WTC11 (cell line): ENCODE measurements at places on chromosomes 5 and 9.

- DNase-seq, result no peak
Measured at GRCh38 chr9:95721061-95721531, 154.4 kb upstream of the ERCC6L2 start.

DNA sequence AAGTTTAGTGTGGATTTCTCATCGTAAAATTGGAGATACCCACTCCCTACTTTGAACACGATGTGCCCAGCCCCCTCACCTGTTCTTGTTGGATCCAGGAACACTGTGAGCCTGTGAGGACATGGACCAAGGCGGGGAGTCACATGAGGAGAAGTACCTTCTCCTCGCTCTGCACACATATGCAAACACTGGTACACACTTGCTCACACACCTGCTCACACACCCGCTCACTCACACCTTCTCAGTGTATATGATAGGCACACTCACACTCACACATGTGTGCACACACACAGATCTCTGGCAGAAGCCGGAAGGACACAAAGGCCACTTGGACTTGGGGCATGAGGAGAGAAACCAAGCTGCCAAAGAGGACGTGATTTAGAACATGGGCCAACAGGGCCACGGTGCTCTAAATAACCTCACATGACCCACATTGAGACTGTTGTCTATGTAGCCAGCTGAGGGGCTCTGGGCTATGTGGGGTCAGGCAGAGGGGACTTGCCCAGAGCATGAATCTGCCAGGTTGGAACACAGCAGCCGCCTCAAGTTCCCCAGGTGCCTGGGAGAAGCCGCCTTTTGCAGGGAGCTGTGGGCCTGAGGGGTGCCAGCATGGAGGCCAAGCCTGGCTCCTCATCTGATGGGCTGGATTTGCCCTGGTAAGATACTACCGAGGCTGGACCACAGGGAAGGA is 283.0 kb upstream of the IRX4 start:
- DNase-seq, result no peak

- no peak for DNase-seq
Measured at GRCh38 chr9:107274096-107274495, 9.0 kb upstream of the RAD23B start.

GRCh38 chr5:176747670-176748072 is 62.7 kb upstream of the UNC5A start:
- no peak for DNase-seq

DNA sequence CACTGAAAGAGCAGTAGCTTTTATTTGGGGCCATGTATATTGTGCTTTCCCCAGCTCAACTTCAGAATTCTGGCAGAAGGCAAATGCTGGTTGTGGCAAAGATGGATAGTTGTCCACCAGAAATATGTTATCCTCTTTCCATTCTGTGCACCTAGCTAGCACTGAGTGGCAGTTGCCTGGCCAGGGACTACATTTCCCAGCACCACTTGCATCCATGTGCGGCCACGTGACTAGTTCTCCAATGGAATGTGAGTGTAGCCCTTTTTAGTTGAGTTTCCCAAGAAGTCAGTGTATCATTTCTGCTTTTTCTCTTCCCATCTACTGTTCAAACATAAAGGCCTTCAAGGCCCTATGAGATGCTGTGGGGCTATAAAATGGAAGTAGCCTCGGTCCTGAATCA is 354.0 kb upstream of the CLINT1 start:
- peak; percentile 38 for DNase-seq

- no peak for DNase-seq
Measured at GRCh38 chr5:154194345-154195329, 4.1 kb downstream of the GALNT10 start.

GRCh38 chr5:171840066-171840465 is 54.4 kb downstream of the SMIM23 start:
- no peak for DNase-seq

GRCh38 chr5:144304688-144305087 is 134.0 kb downstream of the KCTD16 start:
- DNase-seq, result no peak

GRCh38 chr5:17257705-17258273 is 40.4 kb downstream of the BASP1 start:
- DNase-seq, result no peak
